ENCODE measurements at places on chromosomes 6 and 20.

DNA sequence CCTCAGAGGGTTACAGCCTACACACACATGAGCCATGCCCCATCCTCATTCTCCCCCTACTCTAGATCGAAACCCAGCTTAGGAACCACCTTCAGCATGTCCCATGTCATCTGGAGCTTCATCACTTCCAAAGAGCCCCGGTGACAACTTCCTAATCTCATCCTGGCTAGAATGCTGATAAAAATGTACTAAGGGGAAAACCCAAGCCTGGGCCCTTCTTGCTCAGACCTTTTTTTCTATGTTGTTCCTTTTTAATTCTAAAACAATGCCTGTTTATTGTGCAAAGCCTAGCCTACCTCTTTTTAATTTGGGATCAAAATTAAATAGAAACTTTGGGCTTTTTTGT lies 44.1 kb upstream of the NT5E start:
- DNase-seq, result no peak

DNA sequence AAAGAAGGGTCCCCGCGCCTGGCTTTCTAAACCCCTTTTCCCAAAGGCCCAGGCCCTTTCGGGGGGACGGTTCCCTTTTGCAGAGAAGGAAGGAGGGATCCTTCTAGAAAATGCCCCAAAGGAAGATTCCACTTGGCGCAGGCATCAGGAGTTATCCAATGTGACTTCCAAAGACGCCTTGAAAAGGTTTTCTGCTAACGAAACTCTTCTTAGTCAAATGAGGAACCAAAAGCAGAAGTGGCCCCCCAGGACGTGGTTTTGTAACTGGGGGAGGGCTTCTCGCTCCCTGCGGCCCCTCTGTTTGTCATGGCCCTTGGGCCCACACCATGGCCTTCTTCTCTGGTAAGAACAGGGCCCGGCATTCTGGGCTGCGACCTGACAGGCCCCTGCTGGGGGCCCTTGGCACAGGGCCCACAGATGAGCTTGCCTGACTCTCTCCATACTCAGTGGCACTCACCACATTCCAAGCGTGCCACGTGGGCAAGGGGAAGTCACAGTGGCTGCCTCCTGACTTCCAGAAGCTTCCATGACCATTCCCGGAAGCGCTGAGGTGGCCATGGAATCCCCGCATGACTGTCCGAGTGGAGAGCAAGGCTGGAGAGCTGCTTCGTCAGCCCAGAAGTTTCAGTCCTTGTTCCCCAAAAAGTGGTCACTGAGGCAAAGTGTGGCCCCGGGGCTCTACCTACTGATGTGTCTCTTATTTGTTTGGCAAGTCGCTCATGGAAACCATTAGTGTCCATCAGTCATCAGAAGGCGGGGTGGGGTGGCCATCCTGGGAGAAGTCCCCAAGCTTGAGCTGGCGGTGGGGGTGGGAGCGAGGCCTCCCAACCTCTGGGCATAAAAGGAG lies 834 bp upstream of the CTSZ start:
- no peak for DNase-seq

- no peak for DNase-seq
Measured at GRCh38 chr6:138953451-138953850, 34.6 kb downstream of the REPS1 start.

- no peak for DNase-seq
Measured at GRCh38 chr20:235891-236290, 8.8 kb downstream of the DEFB129 start.

GRCh38 chr6:136030131-136030530 lies 178.6 kb downstream of the PDE7B start:
- DNase-seq, result no peak

- peak; percentile 47 for DNase-seq
Measured at GRCh38 chr6:41846666-41847237, 48.4 kb downstream of the USP49 start.

GRCh38 chr6:2966347-2966746 lies 5.0 kb downstream of the SERPINB6 start:
- DNase-seq, result no peak

DNA sequence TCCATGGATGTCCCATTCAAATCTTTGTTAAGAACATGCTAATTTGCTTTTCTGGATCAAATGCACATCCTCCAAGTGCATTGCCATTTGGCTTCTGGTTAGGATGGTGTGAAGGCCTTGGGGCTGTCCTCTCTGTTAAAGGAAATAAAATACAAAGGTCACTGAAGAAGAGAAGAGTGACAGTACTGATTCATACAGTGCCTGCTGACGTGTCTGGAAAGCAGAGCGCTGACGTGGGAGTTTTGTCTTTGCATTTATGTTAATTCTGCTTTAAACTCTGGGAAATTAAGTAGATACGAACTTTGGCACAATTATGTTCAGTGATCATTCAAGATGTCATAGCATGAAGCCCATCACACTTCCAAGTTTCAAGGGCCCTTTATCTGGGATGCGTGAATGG lies 33.2 kb downstream of the SYNDIG1 start:
- DNase-seq, result no peak

DNA sequence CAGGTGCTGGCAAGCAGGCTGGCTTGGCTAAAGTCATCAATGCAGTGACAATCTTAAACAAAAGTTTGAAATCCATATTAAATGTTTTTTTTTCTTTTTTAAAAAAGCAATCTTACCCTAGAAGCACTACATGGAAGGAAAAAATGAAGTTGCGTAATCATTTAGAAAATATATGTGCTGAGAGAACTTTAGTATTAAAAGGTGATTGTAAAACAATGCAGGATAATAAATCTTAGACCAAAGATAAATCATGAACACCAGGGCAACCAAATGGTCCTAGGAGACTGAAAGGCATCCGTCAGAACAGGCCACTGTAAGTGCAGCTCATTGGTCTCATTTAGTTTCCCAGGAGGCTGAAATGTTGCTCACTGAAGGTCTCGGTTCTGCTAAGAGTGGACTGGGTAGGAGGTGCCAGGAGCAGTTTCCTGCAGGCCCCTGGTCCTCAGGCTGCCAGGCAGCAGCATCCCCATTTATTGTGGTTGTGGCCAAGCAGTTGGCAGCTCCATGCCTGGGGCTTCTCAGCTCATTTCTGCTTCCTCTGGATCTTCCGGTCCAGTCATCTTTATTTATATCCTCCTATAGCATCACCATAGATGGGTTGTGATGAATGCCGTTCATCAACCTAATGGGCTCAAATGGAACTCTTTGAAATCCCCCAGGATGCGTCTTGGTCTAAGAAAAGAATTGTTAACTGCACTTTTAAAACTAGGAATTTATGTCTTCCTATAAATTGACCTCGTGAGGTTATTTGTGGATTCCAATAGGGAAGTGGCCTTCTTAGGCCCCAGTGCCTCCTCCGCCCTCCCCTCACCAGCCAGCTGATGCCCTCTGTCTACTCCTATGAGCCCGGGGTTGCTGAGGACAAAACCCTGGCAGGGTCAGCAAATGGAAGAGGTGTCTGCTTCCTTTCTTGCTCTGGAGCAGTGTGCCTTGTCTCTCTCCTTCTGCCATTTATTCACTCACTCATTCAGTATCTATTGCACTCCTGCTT lies 269.0 kb downstream of the UST start:
- DNase-seq, result no peak

- no peak for DNase-seq
Measured at GRCh38 chr6:22043284-22043962, 253.4 kb downstream of the PRL start.

DNA sequence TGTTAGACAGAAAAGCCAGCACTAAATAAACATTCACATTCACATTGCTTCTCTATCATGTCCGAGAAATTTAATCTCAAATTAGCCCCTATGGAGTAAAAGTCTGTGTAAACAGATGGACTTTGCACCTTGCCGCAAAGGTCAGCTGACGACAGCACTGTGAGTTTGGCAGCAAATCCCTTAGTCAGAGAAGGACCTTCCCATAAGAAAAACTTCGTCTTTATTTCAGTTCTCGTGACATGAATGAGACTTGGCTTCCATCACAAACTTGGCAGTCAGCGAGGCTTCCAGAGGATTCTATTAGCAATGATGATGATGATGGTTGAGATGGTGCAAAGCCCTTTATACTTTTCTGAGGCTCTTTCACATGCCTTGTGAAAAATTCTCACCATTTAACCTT lies 133.7 kb upstream of the IFNGR1 start:
- no peak for DNase-seq

DNA sequence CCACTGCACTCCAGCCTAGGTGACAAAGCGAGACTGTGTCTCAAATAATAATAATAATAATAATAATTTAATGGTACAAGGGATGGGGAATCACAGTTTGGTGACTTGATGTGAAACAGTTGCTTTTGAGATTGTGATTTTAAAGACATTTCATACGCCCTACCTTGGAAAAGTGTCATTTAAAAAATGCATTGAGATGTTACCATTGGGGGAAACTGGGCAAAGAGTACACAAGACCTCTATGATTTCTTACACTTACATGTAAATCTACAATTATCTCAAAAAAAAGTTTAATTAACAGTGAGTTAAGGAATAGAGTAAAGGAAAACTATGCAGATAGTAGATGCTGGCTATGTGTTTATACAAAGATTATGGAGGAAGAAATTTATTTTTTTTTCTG lies 22.3 kb downstream of the ADTRP start:
- no peak for DNase-seq

GRCh38 chr6:29567991-29568390 lies 8.5 kb upstream of the UBD start:
- DNase-seq, result no peak

DNA sequence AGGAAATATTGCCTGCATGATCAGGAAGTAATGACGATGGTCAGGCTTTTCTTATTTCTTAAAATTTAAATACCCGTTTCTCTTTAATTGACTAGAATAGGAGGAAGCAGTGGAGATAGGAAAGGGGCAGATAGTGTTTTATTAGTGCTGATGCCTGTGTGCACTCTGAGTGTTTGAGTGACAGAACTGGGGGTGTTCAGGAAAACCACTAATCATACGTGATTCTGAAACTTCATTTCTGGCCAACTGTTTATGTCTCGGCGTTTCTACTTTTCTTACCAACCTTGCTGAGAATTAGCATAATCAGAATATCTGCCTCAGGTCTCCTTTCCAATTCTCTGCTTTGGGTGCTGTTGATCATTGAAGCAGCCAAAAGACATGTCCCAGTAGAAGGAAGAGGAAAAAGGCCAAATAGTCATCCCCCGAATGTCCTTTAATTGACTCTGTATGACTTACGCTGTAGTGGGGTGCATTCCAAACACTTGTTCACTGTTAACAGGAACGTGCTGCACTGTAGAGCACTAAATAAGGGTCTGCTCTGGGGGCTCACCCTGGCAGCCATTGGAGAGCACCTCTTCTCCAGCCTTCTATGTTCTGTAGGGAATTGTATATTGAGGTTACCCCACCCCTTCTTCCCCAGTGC lies 152.9 kb downstream of the JARID2 start:
- DNase-seq, result no peak

DNA sequence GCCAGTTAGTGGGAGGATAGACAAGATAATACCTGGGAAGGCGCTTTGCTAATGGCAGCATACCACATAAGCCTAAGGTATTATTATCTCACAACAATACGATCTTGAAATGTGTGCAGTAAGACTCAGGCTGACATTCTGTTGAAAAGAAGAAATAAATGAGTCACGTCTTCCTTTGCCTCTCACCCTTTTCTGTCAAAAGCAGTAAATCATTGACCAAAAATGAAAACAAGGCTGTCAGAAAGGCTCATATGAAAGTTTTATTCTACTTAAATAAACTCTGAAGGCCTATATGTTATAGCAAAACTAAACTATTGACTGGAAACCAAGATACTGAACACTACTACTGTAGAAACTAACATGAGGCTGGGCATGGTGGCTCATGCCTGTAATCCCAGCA lies 43.1 kb upstream of the IL20RA start:
- no peak for DNase-seq

- DNase-seq, result no peak
Measured at GRCh38 chr6:151869787-151870186, 62.3 kb downstream of the ESR1 start.

- DNase-seq, result no peak
Measured at GRCh38 chr6:119347466-119348095, 2.0 kb downstream of the MAN1A1 start.

DNA sequence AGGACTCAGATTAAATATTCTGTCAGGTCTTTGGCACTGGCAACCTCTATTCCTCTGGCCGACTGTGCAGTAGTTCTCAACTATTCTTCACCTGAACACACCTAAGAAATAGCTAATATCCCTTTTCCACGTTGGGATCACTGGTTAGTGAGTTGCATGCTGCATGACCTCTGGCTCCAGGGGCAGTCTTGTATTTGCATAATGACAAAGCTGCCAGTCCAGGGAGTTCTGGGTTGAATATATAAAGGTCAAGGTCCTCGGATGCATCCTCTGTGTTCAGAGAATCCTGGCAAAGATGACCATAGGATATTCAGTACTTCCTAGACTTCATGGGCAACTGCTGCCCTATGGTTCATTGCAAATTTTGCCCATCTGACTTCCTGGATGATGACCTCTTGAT lies 131.2 kb downstream of the DNAH8 start:
- no peak for DNase-seq

- DNase-seq, result no peak
Measured at GRCh38 chr6:14412026-14412425, 294.5 kb downstream of the CD83 start.

DNA sequence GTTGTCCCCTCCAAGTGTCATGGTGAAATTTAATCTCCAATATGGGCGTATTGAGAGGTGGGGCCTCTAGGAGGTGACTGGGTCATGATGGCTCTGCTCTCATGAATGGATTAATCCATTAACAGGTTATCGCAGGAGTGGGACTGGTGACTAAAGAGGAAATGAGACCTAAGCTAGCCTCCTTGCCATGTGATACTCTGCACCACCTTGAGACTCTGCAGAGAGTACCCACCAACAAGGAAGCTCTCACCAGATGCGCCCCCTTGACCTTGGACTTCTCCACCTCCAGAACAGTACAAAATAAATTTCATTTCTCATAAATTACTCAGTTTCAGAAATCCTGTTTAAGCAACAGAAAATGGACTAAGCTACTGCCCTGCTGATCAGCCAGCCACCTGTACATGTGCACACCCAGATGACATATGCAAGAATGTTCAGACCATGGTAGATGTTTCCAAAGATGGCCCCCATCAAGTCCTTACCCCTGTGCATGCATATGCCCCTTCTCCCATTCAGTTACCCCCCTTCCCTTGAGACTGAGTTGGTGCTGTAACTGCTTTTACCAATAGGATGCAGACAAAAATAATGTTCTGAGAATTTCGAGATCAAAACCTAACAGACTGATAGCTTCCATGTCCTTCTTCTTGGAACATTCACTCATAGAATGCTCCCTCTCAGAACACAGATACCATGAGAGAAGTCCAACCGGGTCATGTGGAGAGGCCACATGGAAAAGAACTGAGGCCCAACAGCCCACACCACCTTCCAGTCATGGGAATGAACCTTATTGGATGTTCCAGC lies 28.4 kb downstream of the MAP3K5 start:
- no peak for DNase-seq

DNA sequence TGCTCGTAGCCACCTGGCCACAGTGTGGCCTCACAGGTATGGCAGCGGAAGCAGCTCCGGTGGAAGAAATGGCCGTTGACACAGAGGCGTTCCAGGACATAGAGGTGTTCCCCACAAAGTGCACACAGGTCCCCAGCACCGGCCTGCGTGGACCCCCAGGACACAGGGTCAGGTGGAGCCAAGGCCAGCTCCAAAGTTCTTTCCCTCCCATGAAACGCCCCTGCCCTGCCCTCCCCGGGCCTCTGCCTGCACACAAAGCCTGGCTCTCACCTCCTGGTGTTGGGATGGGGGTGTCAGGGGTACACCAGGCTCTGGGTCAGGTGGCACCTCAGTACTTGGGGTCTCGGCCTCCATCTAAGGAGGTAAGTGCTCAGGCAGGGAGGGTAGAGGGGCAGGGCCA lies 6.6 kb downstream of the SMPD2 start:
- no peak for DNase-seq
